ENCODE measurements at places on chromosomes 7 and 10.
A peak's percentile ranks its signal among the peaks of the same experiment; 100 is the strongest.

- no peak for DNase-seq
Observed at GRCh38 chr10:75074711-75075445, 36.6 kb upstream of the SAMD8 start.

GRCh38 chr10:71059054-71059818 lies 153.1 kb upstream of the UNC5B start:
- no peak for DNase-seq

DNA sequence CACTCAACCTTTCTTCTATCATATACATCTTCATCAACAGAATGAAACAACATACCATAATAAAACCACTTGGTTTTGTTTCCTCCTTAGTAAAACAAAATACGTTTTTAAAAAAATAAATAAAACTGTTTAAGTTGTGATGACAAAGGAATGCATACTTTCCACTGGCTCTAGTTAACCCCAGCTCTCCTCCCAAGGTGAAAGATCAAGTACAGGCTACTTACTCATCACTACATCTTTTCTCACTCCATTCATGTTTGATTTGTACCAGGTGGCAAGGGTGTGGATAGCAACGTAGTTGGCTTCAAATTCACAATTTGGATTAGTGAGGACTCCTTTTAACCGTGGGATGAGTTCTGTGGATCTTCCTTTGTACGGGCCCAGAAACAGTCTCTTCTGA lies 14.7 kb downstream of the OGA start:
- DNase-seq = no peak

- DNase-seq = no peak
Observed at GRCh38 chr7:18974803-18975202, 142.6 kb downstream of the TWIST1 start.

DNA sequence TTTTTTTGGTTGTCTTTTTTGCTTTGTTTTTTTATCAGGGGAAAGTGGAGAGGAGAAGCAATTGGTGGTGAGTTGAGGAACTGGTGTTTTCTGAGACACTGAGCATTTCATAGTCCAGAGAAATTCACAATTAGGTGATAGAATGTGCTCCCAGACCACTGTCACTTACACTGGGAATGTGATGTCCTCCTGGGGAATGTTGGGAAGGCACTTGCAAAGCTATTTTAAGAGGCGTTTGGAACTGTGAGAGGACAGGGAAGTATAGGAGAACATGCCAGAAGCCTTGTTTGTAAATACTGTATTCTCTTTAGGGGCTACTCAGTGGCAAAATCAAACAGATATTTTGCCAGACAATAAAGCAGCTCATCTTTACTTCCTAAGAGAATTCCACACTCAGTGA lies 16.0 kb downstream of the CHRM2 start:
- DNase-seq = no peak

GRCh38 chr10:75103881-75104686 lies 7.4 kb upstream of the SAMD8 start:
- DNase-seq = no peak

DNA sequence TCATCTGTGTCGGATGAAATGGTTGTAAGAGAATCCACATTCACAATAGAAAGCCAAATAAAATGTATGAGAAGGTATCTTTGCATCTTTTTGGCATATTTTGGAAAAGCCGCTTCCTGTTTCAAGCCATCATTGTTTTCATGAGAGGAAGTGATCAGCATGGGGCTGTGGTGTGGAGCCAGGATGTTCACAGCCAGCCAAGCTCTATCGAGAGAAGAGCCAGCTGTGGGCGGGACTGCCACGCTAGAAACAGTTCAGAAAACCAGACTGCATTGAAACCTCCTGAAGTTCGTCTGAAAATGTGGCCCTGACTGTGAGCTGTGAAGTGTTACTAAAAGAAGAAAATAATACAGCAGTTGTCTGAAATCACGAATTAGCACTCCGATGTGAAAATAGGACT lies 21.2 kb upstream of the NPS start:
- DNase-seq = no peak

DNA sequence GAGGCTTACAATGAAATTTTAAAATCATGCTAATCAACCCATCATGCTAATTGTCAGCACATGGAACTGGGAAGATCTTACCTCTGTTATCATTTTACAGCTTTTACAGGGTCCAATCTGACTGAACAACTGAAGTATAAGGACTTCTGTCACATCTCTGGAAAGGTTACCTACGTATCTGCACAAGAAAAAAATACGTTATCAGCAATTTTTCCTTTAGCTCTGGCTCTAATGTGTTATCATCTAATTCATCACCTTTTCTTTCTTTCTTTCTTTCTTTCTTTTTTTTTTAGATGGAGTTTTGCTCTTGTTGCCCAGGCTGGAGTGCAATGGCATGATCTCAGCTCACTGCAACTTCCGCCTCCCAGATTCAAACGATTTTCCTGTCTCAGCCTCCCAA lies 8.7 kb downstream of the TIAL1 start:
- no peak for DNase-seq

GRCh38 chr7:119256446-119257131 lies 1016.4 kb upstream of the KCND2 start:
- DNase-seq = no peak

DNA sequence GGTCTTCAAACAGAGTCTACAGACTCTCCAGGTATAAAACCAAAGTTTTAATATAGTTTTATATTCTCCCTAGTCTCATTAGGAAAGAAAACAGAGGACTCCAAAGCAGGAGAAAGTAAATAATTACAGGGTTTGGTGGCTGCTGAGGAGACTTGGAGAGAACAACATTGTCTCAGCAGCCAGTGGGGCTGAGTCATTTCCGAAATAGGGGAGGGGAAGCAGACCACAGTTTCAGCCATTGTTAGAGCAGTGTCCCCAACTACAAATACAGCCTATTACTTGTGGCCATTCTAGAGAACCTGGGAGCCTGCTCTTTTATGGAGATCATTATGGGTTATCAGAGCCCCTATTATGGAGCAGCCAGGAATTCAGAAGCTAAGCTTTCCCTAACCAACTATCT lies 44.2 kb upstream of the A1CF start:
- DNase-seq = no peak

GRCh38 chr7:8325067-8325466 lies 63.1 kb upstream of the ICA1 start:
- DNase-seq = no peak

DNA sequence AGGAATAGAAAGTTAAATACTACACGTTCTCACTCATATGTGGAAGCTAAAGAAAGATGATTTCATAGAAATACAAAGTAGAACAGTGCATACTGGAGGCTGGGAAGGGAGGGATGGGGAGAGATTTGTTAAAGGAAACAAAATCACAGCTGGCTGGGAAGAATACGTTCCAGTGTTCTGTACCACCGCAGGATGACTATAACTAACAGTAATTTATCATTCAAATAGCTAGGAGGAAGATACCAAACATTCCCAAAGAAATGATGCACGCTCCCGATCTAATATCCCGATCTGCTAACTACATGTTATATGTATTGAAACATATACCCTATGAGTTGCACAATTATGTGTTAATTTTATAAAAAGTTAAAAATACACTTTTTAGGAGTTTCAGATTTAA lies 162.3 kb downstream of the ZMYND11 start:
- DNase-seq = no peak

DNA sequence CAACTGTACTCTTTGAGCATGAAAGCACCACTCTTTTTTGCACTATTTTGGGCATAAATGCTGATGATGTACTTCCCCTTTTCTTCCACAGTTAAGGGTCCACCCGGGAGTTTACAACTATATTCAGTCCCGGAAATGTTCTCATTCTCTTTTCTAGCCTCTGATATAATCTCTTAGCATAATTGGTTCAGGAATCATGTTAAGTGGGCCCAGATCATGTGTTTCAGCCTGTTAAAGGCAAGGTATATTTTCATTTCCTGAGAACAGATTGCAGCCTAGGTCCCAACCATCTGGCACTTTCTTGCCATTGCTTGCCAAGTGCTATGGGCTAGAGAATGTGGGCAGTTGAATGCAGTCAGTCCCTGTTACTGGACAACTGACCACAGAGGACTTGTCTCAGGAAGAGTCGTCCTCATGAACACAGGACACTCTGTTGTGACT lies 111.4 kb upstream of the GLCCI1 start:
- DNase-seq = no peak

- DNase-seq = no peak
Observed at GRCh38 chr10:43206391-43207235, 60.3 kb downstream of the RASGEF1A start.

DNA sequence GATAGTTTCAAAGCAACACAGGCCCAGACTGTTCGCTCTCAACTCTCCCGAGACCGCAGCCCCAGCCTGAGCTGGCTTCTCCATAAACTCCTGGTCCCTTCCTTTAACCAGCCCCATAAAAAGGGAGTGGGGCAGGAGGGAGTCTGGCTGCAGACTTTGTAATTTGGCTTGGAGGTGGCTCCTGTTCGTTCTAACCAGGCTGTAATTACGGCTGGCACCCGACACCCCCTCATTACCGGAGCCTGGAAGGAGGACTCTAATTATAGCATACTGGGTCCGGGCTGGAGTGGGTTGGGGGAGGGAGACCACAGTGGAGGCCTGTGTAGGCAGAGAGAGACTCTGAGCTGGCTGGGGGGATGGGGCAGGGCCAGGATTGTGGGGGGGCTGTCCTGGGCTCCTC lies 49.7 kb downstream of the UNC5B start:
- DNase-seq = no peak

DNA sequence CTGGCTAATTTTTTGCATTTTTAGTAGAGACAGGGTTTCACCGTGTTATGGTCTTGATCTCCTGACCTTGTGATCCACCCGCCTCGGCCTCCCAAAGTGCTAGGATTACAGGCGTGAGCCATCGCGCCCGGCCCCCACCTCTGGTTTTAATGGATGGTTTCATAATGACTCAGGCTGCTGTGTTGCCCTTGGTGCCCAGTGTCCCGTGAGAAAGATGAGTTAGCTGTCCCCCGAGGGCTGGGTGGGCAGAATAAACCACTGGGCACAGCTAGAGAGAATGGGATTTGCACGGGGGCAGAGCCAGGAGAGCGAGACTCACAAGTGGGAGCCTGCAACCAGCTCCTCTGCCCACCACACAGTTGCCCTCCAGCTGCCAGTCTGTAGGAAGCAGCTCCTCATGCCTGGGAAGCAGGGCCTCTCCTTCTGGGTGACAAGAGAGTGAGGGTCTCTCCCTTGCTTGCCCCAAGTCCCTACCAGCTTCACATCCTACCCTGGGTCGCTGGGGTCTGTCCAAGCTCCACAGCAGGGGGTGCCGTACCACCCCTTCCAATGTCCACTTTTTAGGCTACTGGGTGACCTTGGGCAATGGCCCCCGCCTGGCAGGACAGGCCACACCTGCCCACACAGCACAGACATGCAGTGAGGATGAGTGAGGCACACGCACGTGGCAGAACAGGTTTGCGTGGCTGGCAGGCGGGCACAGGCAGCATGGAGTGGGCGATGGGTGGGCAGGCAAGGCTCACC lies 16.1 kb upstream of the NDST2 start:
- no peak for DNase-seq

DNA sequence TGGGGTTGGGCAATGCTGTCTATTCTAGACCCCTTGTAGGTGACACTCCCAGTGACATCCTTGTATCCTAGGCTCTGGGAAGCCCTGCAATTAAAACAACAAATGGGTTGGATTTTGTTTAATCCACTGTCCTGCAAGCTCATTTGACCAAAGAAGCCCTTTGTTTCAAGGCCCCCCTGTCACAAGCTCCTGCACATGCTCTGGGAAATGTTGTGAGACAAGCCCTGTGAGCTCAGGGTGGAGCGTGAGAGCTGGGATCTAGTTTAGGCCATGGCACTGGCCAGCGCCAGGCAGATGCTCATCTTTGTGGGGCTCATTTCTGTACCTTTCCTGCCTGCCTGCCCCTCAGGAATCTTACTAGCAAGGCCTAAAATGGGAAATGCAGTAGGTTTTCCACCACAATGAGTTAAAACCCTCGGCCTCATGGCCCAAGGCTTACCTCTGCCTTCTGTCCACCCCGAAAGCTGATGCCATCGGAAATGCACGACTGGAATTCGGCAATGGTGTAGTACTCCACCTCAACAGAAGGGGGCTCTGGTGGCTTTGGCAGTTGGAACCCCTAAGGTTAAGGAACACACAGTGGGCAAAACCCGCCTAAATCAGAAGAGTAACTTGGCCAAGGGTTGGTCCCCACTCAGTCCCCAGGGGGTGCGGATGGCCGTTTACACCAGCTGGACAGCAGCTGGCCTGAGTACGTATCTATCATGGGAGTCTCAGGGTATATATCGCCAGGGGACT lies 112.0 kb downstream of the NEURL1 start:
- peak; percentile 16 for DNase-seq

DNA sequence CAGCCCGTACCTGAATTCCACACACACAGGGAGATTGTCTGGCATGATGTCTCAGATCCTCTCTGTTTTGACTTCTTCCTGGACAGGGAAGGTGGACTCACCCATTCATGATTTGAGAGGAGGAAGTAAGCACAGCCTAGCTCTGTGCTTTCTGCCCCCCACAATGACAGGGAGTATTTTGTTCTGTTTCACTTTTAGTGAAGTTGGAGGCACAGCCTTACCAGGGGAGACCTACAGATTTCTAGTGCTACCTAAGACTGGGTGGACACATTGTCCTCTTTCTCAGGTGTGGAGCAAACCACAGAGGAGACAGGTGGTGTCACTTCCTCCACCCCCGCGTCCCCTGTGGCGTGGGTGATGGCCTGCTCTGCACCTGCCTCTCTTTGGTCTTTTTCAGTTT lies 408.6 kb upstream of the PFKP start:
- DNase-seq = no peak

DNA sequence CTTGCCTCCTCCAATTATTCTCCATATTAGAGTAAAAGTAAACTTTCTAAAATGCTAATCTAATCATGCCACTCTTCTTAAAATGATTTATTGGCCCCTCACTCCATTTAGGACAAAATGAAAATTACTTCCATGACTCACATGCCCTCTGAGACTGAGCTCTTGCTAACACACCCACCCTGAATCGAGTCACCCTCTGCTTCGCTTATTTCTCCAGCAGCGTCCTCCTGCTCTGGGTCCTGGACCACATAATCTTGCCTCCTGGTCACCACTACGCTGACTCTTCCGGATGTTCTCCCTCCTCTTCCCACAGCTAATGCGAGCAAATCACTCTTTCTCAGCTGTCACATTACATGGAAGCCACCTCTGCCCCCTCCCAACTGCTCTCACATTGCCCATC lies 384.0 kb upstream of the FZD8 start:
- no peak for DNase-seq

DNA sequence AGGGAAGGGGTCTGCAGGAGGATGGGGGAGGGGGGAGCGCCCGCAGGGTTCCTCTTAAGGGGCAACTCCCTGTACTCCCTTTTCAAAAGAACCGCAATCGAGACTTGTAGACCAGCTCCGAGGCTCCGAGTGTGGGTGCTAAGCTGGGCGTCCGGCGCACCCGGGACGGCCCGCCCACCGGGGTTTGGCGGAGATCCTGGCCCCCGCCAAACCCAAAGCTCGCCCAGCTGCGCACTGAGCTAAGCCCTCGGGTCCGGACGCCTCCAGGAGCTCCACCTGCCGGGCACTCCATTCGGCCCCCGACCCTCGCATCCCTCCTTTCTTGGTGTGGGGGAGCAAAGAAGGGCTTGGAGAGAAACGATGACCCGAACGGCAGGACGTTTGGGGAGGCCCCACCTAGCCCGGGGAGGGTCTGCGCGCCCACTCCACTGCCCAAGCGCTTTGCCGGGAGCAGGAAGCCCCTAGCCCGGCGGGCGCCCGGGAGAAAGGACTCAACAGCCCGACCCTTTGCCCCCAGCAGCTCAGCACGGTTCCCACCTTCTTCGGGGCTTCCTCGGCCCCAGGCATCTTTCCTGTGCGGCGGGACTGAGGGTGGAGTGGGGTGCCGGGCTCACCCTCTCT lies 651 bp downstream of the AFAP1L2 start:
- DNase-seq = no peak

- no peak for DNase-seq
Observed at GRCh38 chr7:73650524-73650923, 17.1 kb upstream of the VPS37D start.

All from activated naive CD4-positive, alpha-beta T cell (primary cell).